ENCODE measurements at places on chromosomes 5 and 9. TPM values are rescaled to one million over a fixed set of nuclear protein-coding genes. Genes with fewer than 3 reads are reported as not detected.

GRCh38 chr5:36238502-36239295 is 3.0 kb downstream of the NADK2 start:
- no peak for DNase-seq

- DNase-seq: no peak
These were observed 364.9 kb downstream of the ARRDC3 start for GRCh38 chr5:91018200-91018599.

DNA sequence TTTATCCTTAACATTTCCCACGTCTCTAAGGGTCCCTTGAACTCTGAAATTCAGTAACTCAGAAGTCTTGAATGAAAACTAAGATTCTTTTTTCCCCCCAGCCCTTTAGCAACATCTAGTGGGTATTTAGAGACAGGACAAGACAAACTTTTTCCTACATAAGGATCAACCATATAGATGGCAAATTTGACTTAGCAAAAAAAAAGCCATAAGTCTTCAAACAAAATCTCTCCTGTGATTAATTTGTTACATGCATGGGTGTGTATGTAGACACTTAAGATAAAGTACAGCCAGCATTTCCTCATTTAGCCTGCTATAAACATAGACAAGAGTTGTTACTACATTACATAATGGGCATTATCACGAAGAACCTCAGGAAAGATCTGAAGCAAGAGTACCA is 29.1 kb upstream of the ANKRD31 start:
- DNase-seq: no peak

- no peak for DNase-seq
These were observed 212.7 kb upstream of the PIK3R1 start for GRCh38 chr5:68002836-68003235.

GRCh38 chr5:157865781-157866180 is 6.8 kb upstream of the CLINT1 start:
- DNase-seq: no peak

GRCh38 chr5:78804995-78805394 is 156.4 kb upstream of the LHFPL2 start:
- no peak for DNase-seq

GRCh38 chr9:9396518-9396917 is 1216.3 kb downstream of the PTPRD start:
- DNase-seq: no peak

- DNase-seq: peak; percentile 61
These were observed 21.9 kb downstream of the ROPN1L start for GRCh38 chr5:10463566-10463965.

Gene RANBP17
- 22.5 TPM for total RNA-seq

Gene CCDC183
- total RNA-seq: 1.4 TPM

Gene PCDHGB7
- 5.4 TPM for total RNA-seq

Gene ADGRD2
- total RNA-seq: not detected

Gene POU5F2
- 0.62 TPM for total RNA-seq

Data from chondrocyte (in vitro differentiated cells).